ENCODE measurements at places on chromosomes 4 and X. TPM values are rescaled to one million over a fixed set of nuclear protein-coding genes. Genes with fewer than 3 reads are reported as not detected.

The GPC4 gene
- 25.8 TPM for total RNA-seq

GRCh38 chr4:17128268-17128667 is 229.8 kb upstream of the LDB2 start:
- H3K27ac ChIP-seq: no peak overlapping the region
- no peaks in the 10 kb centered on the region for H3K36me3 ChIP-seq
- no peak overlapping the region for H3K4me3 ChIP-seq
- no peaks in the 10 kb centered on the region for H3K4me1 ChIP-seq
- no peaks in the 10 kb centered on the region for H3K27me3 ChIP-seq
- DNase-seq: no peak

DNA sequence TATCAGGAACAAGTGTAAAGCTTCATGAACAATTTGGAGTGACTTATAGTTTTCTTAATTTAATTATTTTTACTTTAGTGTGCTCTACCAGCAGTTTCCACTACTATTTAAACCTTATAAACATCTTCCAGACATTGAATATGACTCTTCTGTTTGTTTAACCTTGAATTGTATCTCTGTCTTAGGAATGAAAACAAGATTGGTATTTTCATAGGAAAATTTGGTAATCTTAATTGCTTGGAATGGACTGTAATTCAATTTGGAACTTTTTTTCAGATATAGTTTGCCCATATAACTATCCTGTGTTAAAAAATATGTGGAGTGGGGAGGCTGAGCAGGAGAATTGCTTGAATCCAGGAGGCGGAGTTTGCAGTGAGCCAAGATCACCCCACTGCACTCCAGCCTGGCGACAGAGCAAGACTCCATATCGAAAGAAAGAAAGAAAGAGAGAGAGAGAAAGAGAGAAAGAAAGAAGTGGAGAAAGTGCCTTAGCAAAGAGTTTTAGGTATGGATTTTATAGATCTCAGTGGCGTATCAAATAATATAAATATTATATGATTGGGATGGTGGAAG is 242.4 kb downstream of the BMPR1B start:
- DNase-seq: no peak
- no peak overlapping the region for H3K4me3 ChIP-seq
- H3K27ac ChIP-seq: no peak overlapping the region
- H3K36me3 ChIP-seq: no peaks in the 10 kb centered on the region

DNA sequence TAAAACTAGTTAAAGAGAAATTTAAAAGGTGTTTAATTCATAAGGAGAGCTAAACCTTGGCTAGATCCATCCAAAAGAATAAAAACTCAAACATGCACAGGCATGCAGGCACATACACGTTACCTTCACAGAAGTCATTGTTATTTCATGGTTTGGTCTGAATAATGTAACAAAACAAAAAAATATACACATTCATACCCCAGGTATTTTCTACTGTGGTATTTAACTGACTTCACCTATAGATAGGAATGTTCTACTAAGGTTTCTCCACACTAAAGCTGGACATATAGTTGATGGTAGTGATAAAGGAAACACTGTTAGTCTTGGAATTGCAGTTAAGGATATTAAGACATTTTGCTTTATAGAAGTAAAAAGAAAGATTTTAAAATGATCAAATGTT is 283.6 kb upstream of the PCDH10 start:
- no peak overlapping the region for H3K4me3 ChIP-seq
- no peaks in the 10 kb centered on the region for H3K4me1 ChIP-seq
- H3K27ac ChIP-seq: no peak overlapping the region

The MAGEC2 gene
- not detected for total RNA-seq

Measured in SJSA1 (cell line).